ENCODE measurements at places on chromosomes 6 and 20.

DNA sequence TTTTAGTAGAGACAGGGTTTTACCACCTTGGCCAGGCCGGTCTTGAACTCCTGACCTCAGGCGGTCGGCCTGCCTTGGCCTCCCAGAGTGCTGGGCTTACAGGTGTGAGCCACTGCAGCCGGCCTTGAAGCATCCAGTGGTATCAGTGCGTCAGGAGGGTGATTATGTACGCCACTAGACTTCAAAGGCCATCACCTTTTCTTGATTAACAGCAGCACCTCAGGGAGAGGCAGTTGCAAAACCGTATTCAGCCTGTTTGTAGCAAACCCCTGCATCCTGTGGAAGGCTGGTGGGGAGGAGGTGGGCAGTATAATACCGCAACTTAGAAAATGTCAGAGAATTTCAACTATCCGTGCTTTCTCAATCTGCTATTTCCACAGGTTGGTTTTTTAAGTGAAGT lies 27.3 kb upstream of the SHLD1 start:
- no peak for DNase-seq

DNA sequence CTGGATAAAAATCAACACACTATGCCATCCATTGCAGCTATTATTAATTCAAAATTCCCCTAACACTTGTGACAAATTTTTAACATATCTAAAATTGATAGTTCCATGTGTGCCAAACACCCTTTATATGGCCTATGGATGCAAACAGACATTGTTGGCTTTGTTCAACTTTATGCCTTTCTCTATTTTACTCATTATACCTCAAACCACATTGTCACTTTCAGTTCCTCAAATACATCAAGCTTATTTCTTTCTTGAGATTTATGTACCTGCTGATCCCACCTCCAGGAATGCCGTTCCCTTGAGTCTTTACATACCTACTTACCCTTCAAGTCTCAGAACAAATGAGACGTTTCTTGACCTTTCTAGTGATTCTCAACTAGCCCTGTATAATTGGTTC lies 193.5 kb upstream of the PLN start:
- DNase-seq: no peak

- peak; percentile 42 for DNase-seq
Observed at GRCh38 chr6:55758156-55758937, 117.0 kb downstream of the BMP5 start.

- no peak for DNase-seq
Observed at GRCh38 chr20:2144850-2145249, 43.2 kb downstream of the STK35 start.

All from NCI-H82 (cell line).